Fibroblast of villous mesenchyme (primary cell): ENCODE measurements at places on chromosomes 1 and 21. TPM values are rescaled to one million over a fixed set of nuclear protein-coding genes. Genes with fewer than 3 reads are reported as not detected.

CYP4Z1 gene
- not detected in 2 replicates for total RNA-seq

FNDC5 gene
- total RNA-seq = 0.43 and 0.64 TPM in 2 replicates

TMEM50A gene
- total RNA-seq = 109 and 142 TPM in 2 replicates

IFNLR1 gene
- under 0.01 TPM in 1 of 2 replicates, not detected in the other for total RNA-seq

GLMP gene
- 55.3 and 55.4 TPM in 2 replicates for total RNA-seq

PIK3R3 gene
- 10.3 and 14.2 TPM in 2 replicates for total RNA-seq

TTC34 gene
- 0.32 and 0.43 TPM in 2 replicates for total RNA-seq

SLAMF7 gene
- total RNA-seq = not detected in 2 replicates

PLXNA2 gene
- total RNA-seq = 0.86 and 1.9 TPM in 2 replicates

AIM2 gene
- 0.32 TPM in 1 of 2 replicates, not detected in the other for total RNA-seq

CLEC20A gene
- total RNA-seq = not detected in 2 replicates

FAM131C gene
- total RNA-seq = under 0.01 TPM in 1 of 2 replicates, not detected in the other

MMEL1 gene
- total RNA-seq = under 0.01 and 0.64 TPM in 2 replicates
